ENCODE measurements at places on chromosomes 3 and 15.

DNA sequence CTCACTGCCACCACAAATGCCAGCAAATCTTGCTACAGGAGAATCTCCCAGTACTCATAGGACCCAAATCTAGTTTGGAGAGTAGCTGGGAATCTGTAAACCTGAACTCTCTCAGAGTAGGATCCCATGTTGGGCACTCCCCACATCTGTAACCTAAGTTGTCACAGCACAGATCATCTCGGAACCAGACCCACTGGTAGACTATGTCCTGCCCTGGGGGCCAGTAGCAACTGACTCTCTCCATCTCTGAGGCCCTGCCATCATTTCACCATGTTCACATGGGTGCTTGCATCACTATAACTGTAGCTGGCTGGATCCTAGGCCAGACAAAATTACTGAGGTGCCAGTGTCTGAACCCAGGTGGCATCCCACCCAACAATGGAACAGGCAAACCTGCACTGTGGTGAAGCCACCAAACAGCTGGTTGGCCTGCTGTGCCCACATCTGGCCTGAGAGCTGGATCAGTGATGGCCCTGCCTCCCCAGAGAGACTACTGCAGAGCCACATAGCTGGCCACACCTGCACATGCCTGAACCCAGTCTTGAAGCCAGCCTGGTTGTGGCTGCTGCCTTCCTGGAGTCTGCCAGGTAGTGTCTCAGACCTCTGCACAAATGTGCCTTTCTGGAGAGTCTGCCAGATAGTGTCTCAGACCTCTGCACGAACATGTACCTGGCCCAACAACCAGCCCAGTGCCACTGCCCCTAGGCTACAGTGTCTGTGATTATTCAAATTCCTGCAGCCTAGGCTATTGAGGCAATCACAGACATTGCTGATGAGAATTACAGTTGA lies 82.0 kb downstream of the ISL2 start:
- DNase-seq: no peak

DNA sequence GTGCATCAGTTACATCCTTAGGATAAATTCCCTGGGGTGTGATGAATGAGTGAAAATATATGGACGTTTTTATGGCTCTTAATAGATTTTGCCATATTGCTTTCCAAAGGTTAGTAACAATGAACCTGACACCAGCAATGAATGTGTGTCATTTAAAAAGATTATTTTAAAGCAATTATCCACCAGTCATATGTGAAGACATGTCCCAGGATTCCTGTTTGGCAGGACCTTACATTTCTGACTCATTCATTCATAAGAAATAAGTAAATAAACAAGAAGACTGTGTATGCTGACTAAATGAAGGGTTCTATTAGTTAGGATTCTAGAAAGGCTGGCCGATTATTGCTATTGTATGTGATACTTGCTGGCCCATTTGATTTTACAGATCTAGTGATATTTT lies 201.5 kb downstream of the SOX2 start:
- DNase-seq: no peak

GRCh38 chr3:59212128-59212779 lies 162.4 kb upstream of the CFAP20DC start:
- DNase-seq: no peak

DNA sequence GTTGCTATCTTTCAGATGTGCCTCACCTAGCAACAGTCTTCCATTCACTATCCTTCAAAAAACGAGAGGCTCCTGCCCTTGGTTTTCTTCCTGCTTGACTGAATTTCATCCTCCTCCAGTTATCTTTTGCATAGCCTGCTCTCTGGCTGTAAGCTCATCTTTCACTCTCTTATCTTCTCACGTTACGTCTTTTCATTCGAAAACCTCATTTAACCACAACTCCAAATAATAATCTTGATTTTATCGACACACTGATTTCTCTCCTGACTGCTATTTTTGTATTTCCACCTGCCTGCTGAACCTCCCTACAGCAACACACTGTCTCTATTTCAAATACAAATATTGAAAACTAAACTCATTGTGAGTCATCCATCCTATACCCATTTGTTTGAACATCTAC lies 230.7 kb upstream of the TMC3 start:
- DNase-seq: no peak

DNA sequence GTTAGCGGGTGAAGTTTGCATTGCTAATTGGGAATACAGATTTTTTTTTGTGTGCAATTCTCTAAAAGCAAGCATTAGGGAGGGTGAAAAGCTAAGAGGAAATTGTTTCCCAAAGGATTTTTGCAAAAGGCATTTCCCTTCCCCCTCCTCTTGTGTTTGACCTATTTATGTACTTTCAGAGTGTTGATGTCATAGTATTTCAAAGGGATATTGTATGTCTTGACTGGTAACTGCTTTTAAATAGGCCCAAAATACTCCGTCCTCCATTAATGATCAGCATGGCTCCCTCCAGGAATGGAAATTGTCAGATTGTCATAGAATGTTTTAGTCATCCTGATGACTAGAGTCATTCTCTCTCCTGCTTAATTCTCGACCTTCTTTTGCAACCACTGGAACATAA lies 32.4 kb downstream of the TRIM71 start:
- no peak for DNase-seq

GRCh38 chr15:69159805-69160140 lies 662 bp upstream of the GLCE start:
- no peak for DNase-seq

DNA sequence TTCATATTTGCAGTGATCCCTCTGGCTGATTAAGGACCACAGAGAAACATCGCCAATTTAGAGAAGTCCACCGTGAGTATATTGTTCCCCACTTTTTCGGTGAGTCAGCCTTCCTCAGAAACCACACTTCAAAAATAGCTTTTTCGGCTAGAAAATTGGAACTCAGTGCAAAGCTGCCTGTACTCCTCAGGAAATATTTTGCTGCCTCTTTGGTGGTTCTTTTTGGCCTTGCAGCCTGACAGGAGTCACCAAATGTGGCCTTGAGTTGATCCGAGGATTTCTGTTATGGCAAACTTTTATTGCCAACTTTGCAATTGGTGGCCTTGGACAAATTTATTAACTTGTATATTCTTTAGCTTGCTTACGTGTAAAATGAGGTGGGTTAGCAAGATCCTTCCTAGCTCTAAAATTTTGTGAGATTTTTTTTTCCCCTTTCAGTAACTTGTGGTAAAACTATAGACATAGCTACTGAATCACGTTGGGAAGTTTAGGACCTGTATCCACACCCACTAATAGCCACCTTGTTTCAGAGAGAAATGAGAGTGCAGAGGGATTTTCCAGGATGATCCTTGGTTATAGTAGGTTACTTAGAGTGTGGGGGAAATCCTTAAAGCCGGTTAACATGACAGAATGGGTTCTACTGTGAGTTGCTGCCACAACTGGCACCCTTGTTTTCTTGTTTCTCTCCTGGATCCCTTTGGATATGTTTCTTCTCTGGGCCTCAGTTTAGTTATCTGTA lies 9.9 kb downstream of the ARL6IP5 start:
- no peak for DNase-seq

- no peak for DNase-seq
These were observed 54.2 kb downstream of the MAP4 start for GRCh38 chr3:47961815-47962606.

DNA sequence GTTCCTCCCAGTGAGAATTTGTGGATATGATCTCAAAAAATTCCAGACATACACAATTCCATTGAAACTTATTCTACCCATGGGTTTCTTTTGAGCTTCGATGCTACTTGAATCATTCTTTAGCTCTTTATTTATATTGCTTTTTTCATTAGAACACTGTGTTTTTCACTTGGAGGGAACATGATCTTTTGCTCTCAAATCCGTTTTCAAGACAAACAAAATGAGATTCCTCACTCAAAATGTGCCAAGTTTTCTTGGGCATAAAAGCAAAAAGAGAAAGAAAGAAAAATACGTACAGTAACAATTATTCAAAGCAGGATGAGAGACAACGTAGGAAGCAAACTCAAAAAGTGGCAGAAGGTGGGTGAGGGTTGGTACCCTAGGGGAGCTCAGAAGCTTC lies 118.8 kb upstream of the PDZRN3 start:
- DNase-seq: no peak

DNA sequence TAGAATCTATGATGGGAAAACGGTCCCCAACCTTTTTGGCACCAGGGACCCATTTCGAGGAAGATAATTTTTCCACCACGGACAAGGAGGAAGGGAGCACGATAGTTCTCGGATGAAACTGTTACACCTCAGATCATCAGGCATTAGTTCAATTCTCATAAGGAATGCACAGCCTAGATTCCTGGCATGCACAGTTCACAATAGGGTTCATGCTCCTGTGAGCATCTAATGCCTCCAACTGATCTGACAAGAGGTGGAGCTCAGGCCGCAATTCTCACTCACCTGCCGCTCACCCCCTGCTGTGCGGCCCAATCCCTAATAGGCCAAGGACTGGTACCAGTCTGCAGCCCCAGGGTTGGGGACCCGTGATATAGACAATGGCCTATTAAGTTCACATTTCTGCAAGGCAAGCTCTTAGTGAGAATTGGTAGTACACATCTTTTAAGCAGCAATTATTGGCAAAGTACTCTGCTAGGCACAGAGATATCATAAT lies 26.5 kb downstream of the CD200R1 start:
- DNase-seq: no peak

DNA sequence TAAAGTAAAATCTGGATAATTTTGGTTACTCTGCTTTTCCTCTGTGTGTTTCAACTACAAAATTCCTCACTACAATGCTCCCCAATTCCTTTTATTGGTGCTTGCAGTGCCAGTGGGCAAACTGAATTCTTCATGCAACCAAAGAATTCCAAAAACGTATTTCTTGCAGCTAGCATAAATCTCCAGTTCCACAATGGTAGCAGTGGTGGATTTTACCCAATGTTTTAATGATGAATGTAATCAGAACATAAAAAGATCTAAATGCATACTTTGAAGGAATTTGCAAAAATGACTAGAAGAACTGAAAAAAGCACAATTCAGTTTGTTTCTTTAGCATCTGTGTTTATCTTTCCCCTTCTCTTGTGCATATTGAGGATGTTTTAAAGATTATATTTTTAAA lies 359.6 kb upstream of the TPRG1 start:
- no peak for DNase-seq

DNA sequence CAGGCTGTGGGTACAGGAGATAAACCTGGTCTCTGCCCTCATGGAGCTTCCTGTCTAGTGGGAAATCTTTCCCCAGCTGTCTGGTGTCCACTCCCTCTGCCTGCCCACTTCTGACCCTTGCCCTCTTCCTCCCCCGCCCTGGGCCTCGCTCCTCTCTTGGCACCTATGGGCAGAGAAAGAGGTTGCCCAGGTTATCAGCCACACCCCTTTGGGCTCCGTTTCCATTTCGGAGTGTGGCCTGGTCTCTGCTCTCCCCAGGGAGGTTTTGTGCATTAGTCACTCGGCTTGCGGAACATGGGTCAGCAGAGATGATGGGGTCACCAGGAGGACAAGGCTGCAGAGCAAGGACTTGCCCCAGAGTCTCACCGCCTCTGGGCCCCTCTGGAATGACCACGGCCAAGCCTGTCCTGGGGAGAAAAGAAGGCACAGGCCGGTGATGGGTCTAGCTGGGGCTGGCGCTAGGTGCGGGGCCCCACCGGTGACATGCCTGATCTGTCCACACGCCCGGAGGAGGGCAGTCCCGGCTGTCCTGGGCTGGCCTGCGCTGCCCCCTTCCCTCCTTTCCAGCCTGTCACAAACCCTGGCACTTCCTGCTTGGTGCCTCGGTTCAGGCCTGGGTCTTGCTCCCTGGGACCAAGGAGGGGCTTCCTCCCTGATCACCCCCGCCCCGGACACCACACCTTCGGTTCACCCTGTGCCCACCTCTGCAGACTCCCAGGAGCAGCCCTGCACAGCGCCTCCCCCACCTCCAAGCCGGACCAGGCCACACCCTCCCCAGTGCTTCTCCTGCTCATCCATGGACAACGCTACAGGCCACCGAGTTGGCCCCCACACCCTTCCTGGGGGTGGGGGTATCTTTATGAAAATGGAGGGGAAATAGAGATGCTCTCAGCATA lies 35.6 kb upstream of the MUC4 start:
- DNase-seq: no peak

- no peak for DNase-seq
These were observed 2.2 kb upstream of the BNIP2 start for GRCh38 chr15:59691194-59691805.

DNA sequence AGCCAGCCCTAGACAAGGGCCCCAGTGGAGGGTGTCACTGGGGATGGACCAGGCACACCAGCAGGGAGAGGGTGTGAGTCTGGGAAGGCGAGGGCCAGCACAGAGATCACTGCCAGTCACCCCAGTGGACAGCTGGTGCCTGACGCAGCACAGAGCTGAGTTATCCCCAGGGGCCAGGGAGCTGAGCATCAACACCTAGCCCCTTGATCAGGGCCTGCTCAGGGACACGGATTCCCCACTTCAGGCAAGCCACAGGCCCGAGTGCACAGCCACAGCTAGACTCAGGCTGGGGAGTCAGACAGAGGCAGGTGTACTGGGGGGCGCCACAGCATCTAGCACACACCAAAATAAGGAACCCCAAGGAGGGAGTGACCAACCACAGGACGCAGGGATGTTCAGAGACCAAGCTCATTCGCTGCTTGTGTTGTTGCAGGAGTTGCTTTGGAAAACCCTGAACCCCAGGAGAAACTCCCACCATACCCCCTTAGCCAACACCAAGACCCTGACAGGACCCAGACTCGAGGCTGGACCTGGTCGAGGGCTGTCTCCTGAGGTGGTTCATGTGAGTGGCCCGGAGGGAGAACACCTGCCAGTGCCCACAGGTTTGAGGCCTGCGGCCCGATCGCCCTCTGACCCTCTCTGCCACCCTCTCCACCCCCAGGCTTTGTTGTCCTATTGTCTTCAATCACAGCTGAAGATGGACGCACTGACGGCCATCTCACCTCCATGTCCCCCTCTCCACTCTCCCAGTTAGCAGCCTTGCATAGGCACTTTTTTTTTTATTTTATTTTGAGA lies 146.8 kb downstream of the TPRA1 start:
- DNase-seq: no peak

GRCh38 chr3:78878011-78878410 lies 889.8 kb downstream of the ROBO1 start:
- no peak for DNase-seq

DNA sequence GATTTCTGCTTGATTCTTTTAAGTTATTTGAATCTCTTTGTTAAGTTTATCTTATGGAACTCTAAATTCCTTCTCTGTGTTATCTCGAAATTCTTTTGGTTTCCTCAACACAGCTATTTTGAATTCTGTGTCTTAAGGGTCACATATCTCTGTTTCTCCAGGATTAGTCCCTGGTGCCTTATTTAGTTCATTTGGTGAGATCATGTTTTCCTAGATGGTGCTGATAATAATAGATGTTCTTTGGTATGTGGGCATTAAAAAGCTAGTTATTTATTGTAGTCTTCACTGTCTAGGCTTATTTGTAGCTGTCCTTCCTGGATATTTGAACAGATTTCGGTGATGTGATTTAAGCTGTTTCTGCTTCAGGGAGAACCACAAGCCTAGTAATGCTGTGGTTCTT lies 615.6 kb upstream of the NECTIN3 start:
- DNase-seq: no peak

Data from activated T-helper 9 cell treated with anti-CD3 and anti-CD28 coated beads, Interleukin-2, amount 50 U/mL, for 16 hours (primary cell).